ENCODE measurements at places on chromosomes 3 and 15. TPM values are rescaled to one million over a fixed set of nuclear protein-coding genes. Genes with fewer than 3 reads are reported as not detected.

LRRIQ4 gene
- 0.19 TPM for polyA plus RNA-seq

ZNF660 gene
- polyA plus RNA-seq: 9.3 TPM

ACP3 gene
- polyA plus RNA-seq: 0.63 TPM

GRCh38 chr3:138463724-138464490, 29.5 kb downstream of the ESYT3 start:
- no peak for DNase-seq

DNA sequence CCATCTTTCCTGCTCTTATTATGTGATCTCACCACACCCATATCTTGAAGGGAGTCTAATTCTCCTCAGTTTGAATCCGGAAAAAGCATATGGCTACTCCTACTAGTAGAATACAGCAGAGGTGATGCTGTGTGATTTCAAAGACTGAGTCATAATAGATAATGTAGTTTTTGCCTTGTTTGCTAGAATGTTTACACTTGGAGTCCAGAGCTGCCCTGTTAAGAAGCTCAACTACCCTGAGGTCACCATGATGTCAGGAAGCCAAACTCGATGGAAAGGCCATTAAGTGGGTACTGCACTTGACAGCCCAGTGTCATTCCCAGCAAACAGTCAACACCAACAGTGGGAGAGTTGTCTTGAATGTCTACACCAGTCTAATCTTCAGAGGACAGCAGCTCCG, 56.9 kb downstream of the CD200R1L start:
- no peak for DNase-seq

DNA sequence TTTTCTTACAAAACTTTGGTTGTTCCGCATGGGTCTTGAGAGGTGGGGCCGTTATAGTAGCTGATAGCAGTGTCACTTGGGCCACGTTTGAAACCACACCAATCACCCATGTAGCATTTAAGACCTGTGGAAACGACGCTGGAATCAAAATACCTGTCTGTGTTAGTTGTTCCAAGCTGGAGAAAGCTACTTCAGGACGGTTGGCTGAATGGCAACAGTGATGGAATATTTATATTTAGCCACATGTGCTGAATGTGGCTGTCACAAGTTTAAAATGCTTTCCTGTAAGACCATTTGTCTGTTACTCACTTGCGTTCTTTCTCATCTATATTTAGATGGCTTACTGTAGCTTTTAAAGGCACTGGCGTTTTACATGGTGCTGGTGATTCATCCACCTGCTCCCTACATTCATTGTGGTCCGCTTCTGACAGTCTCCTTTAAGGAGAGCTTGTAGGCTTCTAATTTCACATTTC, 1.4 kb downstream of the DNAJA4 start:
- DNase-seq: no peak

Data from spinal cord (tissue), 10 donors.